Central memory CD4-positive, alpha-beta T cell (primary cell): ENCODE measurements at places on chromosomes 5 and 9.

GRCh38 chr9:125399165-125399564 is 137.5 kb downstream of the GAPVD1 start:
- DNase-seq: no peak

DNA sequence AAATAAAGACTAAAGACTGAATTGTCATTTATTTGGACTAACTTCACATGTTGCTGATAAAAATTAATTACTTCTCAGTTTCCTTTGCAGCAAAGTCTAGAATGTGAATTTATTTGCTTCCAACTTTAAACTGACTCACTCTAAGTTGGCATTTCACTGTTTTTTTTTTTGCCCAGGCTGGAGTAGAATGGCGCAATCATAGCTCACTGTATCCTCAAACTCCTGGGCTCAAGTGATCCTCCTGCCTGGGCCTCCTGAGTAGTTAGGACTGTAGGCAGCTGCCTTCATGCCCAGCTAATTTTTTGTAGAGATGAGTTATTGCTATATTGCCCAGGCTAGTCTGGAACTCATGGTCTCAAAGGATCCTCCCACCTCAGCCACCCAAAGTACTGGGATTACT is 3.5 kb downstream of the CCNB1 start:
- no peak for DNase-seq

DNA sequence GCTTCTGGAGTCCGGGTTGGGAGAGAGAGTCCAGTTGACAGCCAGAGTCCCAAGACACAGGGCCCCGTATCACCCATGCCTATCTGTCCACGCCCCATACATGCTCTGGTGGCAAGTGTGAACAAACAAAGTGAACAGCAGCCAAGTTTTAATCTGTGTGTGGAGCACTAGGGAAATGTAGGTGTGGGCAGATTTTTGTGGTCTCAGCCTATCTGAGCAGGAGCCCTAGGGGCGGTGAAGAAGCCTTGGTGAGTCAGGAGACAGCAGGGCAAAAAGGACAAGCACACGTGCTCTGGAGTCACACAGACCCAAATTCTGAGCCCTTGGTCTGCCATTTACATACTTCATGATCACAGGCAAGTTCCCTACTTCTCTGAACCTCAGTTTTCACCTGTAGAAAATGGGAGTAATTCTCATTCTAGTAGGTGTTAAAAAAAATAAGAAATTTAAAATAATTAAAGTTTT is 23.2 kb downstream of the EGR1 start:
- DNase-seq: no peak

- no peak for DNase-seq
Observed at GRCh38 chr9:106400950-106401349, 462.0 kb upstream of the ZNF462 start.

GRCh38 chr5:108686676-108687075 is 61.0 kb upstream of the FER start:
- no peak for DNase-seq

- DNase-seq: no peak
Observed at GRCh38 chr9:131555841-131556673, 10.7 kb downstream of the PRRT1B start.

GRCh38 chr5:113194125-113194524 is 217.5 kb downstream of the DCP2 start:
- no peak for DNase-seq

DNA sequence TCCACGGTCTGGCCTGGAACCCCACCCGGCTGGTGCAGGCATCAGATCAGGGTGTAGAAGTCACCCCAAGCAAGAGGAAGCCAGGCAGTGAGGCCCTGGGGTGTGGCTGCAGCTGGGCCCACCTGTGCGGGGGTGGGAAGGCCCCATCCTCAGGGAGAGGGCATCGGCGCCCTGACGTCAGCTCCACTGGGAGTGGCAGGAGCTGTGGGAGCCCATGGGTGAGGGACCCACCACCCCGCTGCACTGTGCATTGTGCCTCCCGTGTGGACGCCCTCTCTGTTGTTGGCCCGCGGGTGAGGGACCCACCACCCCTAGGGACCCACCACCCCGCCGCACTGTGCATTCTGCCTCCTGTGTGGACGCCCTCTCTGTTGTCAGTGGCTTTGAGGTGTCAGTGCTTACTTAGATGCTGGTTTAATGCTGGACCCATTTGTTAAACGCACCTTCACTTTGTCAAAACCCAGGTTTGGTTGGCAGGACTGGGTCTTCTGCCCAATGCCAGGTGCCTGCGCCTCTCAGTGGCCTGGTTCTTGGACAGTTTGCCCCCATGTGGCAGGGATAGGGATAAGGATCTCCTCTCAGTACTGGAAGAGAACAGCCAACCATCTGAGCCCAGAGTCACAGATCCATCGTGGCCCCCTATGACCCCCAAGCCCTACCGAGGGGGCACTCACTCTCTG is 6.9 kb upstream of the EXOC3 start:
- DNase-seq: no peak

DNA sequence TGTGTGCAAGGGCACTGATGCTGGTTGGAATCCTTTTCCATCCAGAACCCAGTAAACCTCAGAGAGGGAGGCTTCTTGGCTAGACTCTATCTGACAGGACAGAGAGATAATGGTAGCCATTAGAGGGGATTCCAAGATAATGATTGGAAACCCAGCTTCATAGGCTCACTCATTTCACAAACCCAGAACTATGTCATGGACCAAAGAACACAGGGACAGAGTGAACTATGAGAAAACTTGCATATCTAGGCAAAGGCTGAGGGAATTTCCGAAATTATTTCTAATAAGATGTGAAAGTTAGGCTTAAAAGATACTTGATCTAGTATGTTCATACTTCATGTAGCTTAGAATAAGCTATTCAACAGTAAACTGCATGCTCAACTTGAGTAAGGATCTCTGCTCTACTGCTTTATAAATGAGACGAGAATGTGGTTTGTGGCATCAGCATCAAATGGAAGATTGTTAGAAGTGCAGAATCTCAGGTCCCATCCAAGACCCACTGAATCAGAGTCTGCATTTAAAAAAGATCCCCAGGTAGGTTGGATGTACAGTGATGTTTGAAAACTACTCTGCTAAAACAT is 261.4 kb downstream of the DMRT2 start:
- DNase-seq: no peak

- no peak for DNase-seq
Observed at GRCh38 chr5:158875272-158875679, 224.4 kb downstream of the EBF1 start.

DNA sequence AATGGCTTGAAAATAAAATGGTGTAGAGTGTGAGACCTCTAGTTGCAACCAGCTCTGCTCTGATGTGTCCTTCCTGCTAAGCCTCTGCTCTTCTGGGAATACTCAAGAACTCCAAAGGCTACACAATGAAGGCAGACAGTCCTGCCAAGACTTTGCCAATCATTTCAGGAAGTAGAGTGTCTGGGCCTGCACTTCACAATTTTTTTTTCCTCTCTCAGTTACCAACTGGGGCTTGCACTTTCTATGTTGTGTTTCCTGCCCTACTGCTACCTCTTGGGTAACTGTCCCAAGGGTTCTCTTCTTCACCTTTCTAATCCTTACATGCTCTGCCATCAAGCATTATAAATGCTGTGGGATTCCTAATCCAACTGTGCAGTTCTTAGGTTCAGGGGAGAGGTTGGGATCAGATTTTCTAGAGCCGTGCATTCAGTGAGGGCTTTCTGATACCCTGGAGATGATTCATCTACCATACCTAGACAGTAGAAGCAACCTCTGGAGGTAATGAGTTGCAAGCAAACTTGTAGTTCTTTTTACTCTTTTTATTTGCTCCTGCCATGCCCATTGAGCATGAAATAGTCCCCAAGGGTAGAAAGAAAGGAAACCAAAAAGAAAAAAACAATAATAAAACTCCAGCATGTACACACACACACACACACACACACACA is 365.9 kb downstream of the MLLT3 start:
- no peak for DNase-seq

DNA sequence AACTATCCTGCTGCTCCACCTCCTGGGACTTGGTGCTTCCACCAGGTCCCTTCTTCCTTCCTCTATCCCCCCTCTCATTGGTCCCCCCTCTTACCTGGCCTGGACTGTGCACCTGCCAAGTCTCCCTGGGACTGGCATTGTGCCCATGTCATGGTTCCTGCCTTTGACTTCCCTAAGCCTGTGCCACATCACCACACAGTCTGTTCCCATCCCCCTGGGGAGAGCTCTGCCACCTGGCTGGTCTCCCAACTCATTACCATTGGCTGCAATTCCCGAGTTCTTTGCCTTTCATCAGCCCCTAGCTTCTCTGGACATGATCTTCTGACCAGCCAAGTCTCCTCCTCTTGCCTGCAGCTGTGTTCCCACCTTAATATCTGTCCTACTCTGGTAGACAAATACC is 180.3 kb downstream of the SREK1 start:
- no peak for DNase-seq

- no peak for DNase-seq
Observed at GRCh38 chr9:129559506-129559881, 61.4 kb downstream of the C9orf50 start.

GRCh38 chr9:4935001-4935672 is 49.9 kb upstream of the JAK2 start:
- no peak for DNase-seq

GRCh38 chr5:30620481-30621085 is 572.9 kb upstream of the CDH6 start:
- no peak for DNase-seq

GRCh38 chr9:22244139-22245011 is 202.2 kb upstream of the DMRTA1 start:
- DNase-seq: peak; percentile 30

DNA sequence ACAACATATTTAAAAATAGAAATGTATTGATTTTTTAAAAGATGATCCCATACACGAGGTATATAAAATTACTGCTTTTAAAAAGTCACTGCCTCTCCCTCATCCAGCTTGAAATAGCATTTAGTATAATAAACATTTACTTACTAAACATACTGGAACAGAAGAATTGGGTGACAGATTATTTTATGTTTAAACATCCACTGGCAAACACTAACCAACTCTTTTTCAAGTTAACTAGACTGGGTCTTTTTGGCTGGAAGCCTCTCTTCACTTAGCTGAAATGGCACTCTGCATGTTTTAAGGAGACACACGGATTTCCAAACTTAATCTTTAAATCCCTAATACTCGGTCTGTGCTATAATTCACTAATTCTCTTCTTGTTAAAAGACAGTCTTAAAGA is 19.0 kb downstream of the CTXN3 start:
- no peak for DNase-seq

- no peak for DNase-seq
Observed at GRCh38 chr9:71250581-71250980, 129.2 kb upstream of the TRPM3 start.

DNA sequence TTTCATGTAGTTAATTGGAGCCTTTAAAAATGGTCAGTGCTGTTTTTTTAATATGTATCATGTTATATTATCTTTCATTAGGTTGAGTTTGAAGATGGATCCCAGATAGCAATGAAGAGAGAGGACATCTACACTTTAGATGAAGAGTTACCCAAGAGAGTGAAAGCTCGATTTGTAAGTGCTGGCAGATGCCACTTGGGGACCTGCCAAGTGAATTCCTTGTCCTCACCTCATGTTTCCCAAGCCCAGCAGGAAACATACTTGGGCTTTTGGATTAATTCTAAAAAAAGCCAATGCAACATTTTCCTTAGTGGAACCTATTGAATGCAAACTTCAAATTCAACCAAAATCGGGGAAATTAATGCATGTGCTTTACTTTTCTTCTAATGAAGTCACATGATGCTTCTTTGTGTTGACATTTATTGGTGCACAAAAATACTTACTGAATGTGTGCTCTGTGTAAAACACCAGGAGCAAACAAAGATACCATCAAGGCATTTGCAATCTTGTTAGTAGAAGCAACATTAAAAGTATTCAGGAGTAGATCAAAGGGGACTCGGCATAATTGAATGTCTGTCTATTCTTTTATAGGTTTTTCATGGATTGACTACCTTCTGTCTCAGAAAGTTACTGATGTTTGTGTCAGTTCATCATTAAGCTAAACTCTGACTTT is 412.1 kb downstream of the KDM4C start:
- no peak for DNase-seq

DNA sequence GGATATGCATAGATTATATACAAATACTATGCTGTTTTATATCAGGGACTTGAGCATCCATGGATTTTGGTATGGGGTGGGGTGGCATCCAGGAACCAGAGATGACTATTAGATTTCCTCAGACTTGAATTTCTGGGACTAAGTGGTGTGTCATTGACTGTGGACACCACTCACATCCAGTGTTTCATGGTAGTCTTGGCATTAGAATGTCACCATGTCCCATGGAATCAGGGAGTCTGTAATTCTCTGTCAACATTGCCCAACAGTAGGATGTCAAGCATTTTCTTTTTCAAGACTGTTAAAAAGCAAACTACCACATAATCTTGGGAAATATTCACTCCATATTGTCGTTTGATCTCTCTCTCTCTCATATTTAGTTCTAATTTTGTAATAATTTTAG is 13.1 kb downstream of the ISOC1 start:
- no peak for DNase-seq

DNA sequence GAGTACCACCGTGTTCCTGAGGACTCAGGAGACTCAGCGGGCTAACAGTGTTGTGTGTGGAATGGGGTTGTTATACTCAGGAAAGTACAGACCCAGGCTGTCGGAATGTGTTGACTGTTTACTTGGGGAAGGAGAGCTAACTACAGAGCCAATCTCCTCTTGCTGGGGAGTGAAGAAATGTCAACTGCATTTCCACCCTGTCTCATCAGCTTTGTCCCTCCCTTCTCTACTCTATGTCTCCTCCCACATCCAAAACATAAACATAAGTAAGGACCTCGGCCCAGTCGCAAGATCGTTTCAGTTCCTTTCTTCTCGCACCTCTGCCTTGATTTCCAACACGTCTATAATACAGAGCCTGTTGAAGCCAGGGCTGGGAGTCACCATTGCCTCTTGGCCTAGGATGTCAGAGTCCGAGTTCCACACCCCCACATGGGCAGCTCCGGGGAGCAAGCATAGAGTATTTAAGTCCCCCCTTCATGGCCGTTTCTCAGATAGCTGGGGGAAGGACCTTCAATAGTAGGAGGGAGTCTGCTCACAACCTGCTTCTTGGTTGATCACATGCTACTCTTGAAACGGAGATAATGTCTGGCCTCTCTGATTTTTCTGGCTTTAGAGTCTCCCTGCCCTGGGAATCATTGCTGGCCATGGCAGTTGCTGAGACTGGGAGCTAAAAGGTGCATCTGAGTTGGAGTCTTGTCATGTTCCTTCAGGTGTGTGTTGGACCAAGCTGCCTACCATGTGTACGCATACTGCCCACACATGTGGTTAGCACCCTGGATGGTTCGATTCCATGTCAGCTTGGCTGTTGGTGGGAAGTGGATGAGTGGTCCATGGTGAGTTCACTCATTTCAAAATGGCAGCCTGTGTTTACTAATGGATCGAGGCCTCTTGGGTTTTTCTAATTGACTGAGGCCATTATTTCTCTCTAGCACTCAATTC is 147.3 kb downstream of the MTX3 start:
- DNase-seq: no peak

GRCh38 chr5:143148771-143149170 is 254.7 kb downstream of the NR3C1 start:
- DNase-seq: no peak

DNA sequence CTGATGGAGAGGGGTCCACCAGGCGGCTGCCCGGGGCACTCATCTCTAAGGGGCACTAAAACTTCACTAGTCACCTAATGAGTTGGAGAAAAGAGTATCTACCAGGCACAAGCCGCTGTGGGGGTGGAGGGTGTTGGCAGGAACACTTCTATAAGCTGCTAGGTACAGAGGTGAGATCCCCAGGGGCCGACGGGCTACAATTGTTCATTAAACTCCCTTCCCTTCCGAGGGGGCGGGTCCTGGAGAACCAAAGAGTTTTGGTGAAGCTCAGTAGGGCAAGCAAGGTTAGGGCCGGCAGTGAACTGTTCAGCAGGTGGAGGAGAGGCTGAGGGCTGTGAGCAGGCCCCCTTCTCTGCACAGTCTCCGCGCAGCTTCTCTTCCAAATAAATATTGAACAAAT is 78.7 kb upstream of the ARAP3 start:
- DNase-seq: no peak

- DNase-seq: no peak
Observed at GRCh38 chr9:121171236-121171635, 30.4 kb downstream of the RAB14 start.
